Cerebellum (tissue), 4 donors: ENCODE measurements at places on chromosomes 1 and 21. TPM values are rescaled to one million over a fixed set of nuclear protein-coding genes. Genes with fewer than 3 reads are reported as not detected.

The SPATA46 gene
- total RNA-seq = not detected

The F13B gene
- total RNA-seq = not detected

The SPRR1A gene
- not detected for total RNA-seq

The PTCH2 gene
- 2.4 TPM for total RNA-seq

The GPR61 gene
- 10.9 TPM for total RNA-seq

The OLFML2B gene
- total RNA-seq = 3.9 TPM

The SHE gene
- total RNA-seq = 2.8 TPM

The RAP1GAP gene
- 13.5 TPM for total RNA-seq

The CDC73 gene
- total RNA-seq = 46.0 TPM

The PTGER3 gene
- 44.7 TPM for total RNA-seq

The ROR1 gene
- total RNA-seq = 14.0 TPM

The CACNA1S gene
- total RNA-seq = 0.09 TPM

The TENT5C gene
- 6.2 TPM for total RNA-seq

The ZBTB8A gene
- total RNA-seq = 20.1 TPM

The GPA33 gene
- 0.36 TPM for total RNA-seq

The ANGEL2 gene
- total RNA-seq = 71.0 TPM

The TAF5L gene
- total RNA-seq = 22.7 TPM

The GNAT2 gene
- not detected for total RNA-seq

The DESI2 gene
- 41.3 TPM for total RNA-seq

The SIKE1 gene
- total RNA-seq = 88.4 TPM

The IVL gene
- not detected for total RNA-seq

The BCAN gene
- 106 TPM for total RNA-seq

The AVPR1B gene
- not detected for total RNA-seq

The GFI1 gene
- not detected for total RNA-seq

The RNF223 gene
- not detected for total RNA-seq

The SPATA1 gene
- total RNA-seq = 2.0 TPM

The KLHDC9 gene
- 6.5 TPM for total RNA-seq

The FAF1 gene
- total RNA-seq = 30.0 TPM

The ARID1A gene
- total RNA-seq = 39.1 TPM

The THEM4 gene
- total RNA-seq = 11.0 TPM

The RBBP5 gene
- 18.4 TPM for total RNA-seq

The LINGO4 gene
- not detected for total RNA-seq

The A3GALT2 gene
- not detected for total RNA-seq

The RASSF5 gene
- total RNA-seq = 2.7 TPM

The CTTNBP2NL gene
- 27.8 TPM for total RNA-seq

The CFHR2 gene
- not detected for total RNA-seq

The OR2G6 gene
- total RNA-seq = under 0.01 TPM

The TINAGL1 gene
- total RNA-seq = 4.5 TPM

The HAPLN2 gene
- total RNA-seq = 1.3 TPM

The CSMD2 gene
- total RNA-seq = 37.5 TPM

The LAMB3 gene
- 1.00 TPM for total RNA-seq

The SLC37A1 gene
- total RNA-seq = 24.4 TPM
